Caki2 (cell line): ENCODE measurements at places on chromosomes 1 and 21. TPM values are rescaled to one million over a fixed set of nuclear protein-coding genes. Genes with fewer than 3 reads are reported as not detected.

DNA sequence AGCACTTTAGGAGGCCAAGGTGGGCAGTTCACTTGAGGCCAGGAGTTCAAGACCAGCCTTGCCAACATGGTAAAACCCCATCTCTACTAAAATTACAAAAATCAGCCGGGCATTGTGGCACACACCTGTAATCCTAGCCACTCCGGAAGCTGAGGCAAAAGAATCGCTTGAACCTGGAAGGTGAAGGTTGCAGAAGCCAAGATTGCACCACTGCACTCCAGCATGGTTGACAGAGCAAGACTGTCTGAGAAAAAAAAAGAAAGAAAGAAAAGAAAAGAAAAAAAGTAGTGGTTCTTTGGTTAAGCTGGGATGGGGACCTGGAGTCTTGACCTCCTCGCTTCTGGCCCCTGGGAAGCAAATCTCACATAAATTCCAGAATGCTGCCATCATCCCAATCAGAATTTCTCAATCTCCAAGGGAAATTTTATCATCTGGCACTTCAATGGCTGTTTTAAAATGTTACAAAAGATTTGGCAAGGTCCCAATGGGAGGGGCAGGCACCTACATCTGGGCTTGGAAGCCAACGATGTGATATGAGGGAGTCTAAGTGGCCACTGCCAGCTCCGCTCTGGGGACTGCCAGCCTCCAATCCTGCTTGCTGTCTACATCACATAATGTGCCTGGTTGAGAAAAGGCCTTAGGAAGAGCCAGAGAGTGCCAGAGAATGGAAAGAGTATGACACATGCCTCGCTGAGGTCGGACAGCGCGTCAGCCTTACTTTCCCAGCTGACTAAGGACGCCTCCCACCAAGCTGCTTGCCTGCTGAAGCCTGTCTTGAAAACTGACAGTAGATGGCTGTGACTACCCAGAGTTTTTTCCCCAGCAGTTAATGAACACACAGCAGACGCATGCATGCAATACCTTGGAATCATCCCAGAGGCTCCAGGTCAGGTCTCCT is 42.1 kb upstream of the SRP9 start:
- DNase-seq, result peak; percentile 96

DNA sequence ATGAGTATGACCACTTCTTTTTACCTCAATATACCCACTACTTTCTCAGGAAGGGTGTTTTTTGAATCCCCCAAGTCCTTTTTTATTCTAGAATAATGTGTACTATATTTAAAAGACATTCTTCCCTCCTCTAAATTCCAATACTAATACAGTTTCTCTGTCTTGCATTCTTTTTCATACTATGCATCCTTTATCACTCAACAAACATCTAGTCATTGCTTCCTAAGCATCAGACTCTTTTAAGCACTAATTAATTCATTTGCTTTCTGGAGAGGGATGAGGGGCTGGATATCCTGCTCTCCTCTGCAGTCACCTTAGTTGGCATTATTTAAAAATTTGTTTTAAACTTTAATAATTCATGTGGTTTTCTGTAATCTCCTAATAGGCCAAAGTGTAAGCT is 838.8 kb downstream of the KCNT2 start:
- no peak for DNase-seq

DNA sequence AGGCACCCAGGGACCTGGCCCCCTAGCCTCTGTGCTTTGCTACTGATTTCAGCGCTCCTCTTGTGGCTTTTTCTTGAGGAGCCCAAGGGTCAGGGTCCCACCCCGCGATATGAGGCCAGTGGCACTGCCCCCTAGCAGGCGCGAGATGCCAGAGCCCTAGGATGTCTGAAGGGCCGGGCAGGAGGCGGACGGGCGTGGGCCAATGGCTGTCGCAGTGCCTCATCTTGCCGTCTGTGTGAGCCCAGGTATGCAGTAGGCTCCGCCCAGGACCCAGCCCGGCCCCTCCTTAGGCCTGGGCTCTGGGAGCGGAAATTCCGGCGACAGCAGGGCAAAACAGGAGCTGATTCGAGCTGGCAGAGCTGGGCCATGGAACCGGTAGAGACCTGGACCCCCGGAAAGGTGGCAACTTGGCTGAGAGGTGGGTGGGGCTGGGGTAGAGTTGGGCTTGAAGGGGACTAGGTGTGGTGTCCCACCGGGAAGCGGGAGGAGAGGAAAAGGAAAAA is at the start of gene CNKSR1:
Gene CNKSR1 (plus strand): TSS at position 310 of the 503 bp plus-strand sequence. CDS start 57 bp downstream, at position 367.
- no peak for DNase-seq

DNA sequence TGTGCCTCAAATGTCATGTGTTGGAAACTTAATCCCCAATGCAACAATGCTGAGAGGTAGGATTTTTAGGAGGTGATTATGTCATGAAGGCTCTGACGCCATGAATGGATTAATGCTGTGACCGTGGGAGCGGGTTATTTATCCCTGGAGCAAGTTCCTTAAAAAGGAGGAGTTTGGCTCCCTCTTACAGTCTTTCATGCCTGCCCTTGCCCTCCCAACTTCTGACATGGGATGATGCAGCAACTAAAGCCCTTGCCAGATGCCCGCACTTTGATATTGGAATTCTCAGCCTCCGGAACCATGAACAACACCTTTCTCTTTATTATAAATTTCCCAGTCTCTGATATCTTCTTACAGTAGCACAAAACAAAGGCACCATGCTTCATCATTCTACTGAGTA is 685.3 kb upstream of the CHRM3 start:
- no peak for DNase-seq

DNA sequence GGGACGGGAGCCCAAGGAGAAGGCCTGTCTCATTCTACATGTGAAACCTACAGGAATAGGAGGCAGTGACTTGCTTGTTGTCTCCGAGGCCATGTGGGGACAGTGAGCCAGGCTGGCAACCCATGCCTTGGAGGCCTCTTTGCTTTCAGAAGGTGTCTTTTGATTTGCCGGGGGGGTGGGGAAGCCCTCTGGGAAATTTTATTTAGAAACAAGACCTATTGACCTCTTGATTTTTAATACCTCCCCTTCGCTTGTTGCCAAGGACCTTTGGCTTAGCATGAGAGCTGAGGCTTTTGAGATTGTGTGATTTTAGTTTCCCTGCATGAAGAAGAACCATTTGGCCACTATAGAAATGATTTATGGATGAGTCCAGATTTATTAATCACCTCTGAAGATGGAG is 4.1 kb downstream of the ARMH1 start:
- DNase-seq, result no peak

GRCh38 chr1:115650961-115651360 is 9.2 kb downstream of the VANGL1 start:
- DNase-seq, result no peak

CELA3A gene
- total RNA-seq, result not detected in 2 replicates

TUFT1 gene
- total RNA-seq, result 4.2 and 5.8 TPM in 2 replicates

GBP1 gene
- total RNA-seq, result 0.07 TPM in 1 of 2 replicates, not detected in the other
